Caco-2 (cell line): ENCODE measurements at places on chromosomes 2 and 18.

GRCh38 chr2:215080545-215080944 lies 57.9 kb downstream of the ABCA12 start:
- no peak for DNase-seq

DNA sequence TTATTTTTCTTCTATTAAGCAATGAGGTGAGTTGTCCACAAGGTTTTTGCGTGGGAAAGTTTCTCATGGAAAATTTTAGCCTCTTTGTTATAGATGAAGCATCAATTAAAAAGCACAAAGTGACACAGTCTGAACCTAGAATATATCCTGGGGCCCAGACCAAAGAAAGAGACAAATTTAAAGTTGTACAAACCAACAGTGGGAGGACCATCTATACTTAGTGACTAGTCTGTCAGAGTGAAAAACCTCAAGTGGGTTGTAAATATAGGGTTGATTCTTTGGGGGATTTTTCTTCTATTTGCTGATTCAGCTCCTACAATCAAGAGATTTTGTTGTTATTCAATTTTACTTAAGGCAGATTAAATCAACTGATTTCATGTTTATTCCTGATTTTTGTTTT lies 256.2 kb downstream of the SATB2 start:
- no peak for DNase-seq

DNA sequence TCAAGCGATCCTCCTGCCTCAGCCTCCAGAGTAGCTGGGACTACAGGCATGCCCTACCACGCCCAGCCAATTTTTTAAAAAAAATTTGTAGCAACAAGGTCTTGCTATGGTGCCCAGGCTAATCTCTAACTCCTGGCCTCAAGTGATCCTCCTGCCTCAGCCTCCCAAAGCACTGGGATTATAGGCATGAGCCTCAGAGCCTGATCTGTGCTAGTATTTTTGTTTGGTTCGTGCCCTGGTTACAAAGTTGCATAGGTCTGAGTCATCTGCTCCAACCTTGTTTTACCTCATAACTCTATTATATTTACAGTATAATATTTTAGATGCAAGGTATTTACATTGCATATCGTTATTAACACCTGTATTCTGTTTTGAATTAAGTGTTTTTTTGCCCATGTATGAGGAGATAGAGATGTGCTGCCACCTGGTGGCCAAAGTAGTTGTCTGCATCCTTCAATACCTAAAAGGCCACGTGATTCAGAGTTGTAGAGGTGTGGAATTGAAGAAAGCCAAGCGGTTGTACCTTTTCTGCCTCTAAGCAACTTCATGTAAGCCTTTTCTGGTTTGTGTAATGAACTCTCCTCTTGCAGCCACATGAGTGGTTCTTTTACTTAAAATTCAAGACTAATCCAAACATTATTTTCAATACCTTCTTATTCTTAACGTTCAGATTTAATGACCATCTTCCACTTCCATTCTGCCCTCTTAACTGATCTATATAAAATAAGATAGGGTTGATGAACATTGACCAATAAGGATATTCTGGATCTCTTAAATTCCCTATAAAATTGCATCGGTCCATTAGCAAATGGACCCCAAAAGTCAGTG lies 19.9 kb upstream of the CABYR start:
- DNase-seq, result peak; percentile 52

- peak; percentile 66 for DNase-seq
These were observed 124.2 kb upstream of the ITGB6 start for GRCh38 chr2:160324161-160324800.

DNA sequence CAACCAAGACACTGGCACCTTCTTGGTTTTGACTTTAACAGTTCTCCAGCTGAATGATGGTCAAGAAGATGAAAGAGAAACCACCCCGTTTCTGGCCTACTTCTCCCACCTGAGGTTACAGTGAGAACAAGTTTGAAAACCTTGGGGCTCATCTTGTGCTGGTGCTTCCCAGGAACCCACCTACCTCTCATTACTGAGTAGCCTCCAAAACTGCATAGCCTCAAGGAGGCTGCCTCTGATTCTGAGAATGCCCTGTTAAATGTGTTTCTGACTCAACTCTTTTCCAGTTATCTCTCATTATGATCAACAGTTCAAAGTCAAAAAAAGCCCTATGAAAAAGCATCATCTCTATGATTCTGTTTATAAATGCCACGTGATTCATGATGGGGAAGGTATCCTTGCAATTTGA lies 121.9 kb downstream of the CACNB4 start:
- DNase-seq, result no peak

DNA sequence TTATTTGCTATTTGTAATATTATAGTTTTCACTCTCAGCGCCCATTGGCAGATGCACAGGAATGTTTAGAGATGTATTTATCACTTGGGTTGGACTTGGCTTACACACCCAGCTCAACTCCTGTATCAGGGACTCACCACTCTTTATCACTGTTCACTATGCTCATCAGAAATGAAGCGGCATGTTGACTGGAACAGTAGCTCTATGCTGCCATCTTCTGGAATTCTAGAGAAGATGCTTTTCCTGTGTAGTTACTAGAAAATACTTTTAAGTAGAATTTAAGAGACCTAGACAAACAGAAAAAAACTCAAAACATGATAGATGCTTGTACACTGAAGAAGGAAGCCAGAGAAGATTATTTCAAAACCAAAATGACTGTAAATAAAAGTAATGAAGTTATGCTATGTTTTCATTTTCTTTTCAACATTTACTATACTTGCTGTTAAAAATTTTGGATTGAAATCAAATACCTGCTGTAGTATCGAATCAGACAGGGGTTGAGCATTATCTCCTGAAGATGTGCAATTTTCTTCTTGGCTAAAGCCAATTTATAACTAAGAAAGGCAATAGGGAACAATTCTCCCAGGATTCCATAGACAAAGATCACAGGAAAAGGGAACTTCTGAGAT lies 47.4 kb upstream of the NXPH2 start:
- DNase-seq, result peak; percentile 46

- peak; percentile 42 for DNase-seq
These were observed 31.1 kb upstream of the GMCL1 start for GRCh38 chr2:69798290-69798908.

DNA sequence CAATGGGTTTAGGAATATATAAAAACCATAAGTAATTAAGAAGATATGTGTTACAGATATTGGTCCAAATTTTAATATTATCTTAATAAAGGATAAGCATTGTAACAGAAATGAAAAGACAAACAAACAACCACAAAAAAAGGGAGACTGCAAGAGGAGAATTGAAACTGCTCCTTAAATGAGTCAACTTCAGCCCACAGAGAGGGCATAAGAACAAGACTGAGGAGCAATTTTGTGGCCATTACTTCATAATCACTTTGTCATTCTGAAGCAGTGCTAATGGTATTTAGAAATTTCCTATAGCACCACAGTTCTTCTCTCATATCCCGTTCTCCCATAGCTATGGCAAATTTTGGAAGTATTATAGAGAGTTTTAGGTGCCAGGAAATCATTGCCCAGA lies 193.2 kb upstream of the HNMT start:
- DNase-seq, result no peak

GRCh38 chr2:119716284-119716672 lies 37.3 kb downstream of the TMEM177 start:
- DNase-seq, result no peak
